CD4-positive, alpha-beta T cell treated with Interleukin-6 at 100 ng/mL for 8 hours (primary cell): ENCODE measurements at places on chromosomes 2 and 18.

- DNase-seq, result no peak
These were observed 294.2 kb downstream of the NDUFA10 start for GRCh38 chr2:239730897-239731296.

GRCh38 chr2:196336715-196337114 is 165.3 kb upstream of the STK17B start:
- no peak for DNase-seq

GRCh38 chr2:112915300-112916144 is 4.6 kb downstream of the IL37 start:
- no peak for DNase-seq

DNA sequence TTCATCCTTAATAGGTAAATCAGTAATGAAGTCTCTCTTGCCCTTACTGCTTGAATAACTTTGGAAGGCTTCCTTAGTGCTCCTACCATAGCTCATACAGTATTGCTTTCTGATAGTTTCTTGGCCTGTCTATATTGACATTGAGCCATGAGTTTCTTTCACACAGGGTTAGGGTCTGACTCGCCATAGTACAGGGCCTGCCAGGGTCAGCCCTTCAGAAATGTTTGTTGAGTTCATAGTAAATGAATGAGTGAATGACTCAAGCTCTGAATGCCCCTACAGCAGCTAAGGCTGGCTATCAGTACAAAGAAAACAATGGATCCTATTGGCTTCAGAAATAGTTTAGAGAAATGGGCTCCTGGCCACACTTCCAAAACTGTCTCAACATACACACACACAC is 65.0 kb upstream of the LRATD1 start:
- no peak for DNase-seq

DNA sequence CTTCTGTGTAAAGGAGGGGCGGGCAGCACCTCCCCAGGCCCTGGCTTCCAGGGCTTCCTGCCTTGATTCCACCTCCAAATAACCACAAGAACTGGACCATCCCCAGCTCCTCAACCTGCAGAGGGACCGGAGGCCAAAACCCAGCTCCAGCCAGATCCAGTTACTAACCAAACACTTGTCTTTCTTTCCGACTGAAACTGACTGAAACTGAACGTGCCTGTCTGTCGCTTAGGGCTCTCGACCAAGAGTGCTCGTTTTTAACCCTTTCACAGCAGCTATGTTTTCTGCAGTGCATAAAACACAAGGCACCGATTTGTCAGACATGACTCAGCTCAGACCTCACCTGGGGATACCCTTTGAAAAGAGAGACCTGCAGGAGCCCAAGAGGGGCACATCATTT is 249.9 kb upstream of the SIX2 start:
- DNase-seq, result no peak

- no peak for DNase-seq
These were observed 66.4 kb downstream of the CDH7 start for GRCh38 chr18:65817178-65817577.

- DNase-seq, result no peak
These were observed 140.0 kb downstream of the VAPA start for GRCh38 chr18:10053861-10054260.

DNA sequence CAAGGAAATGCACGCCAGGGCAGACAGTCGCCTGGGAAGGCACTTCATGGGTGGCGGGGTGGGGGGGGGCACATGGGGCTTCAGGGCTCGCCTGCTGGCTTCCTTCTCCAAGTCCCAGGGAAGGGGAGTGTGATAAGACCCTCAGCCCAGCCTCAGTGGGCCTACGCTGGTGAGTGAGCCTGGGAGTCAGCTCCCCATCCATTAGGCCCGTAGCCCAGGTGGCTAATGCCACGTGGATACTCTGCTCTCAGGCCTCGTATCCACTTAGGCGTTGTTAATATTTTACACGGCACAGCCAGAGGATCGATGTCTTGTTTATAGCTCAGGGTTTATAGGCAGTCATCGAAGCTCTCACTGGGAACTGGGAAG is 47.1 kb downstream of the KCNIP3 start:
- DNase-seq, result no peak

- DNase-seq, result no peak
These were observed 26.4 kb downstream of the IDH1 start for GRCh38 chr2:208228476-208228875.

GRCh38 chr2:70726947-70727725 is 40.9 kb downstream of the ADD2 start:
- no peak for DNase-seq

DNA sequence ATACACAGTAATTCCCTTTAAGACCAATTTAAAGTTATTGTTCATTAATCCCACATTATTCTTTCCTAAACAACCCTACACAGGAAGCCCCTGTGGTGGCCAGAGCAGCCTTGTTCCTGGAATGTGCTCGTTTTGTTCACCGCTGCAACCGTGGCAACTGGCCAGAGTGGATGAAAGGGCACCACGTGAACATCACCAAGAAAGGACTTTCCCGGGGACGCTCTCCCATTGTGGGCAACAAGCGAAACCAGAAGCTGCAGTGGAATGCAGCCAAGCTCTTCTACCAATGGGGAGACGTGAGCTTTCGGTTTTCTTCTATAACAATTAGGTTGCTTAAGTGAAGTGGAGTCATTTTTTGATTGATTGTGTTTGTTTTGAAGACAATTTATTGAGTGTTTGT is 101.0 kb downstream of the UNC80 start:
- no peak for DNase-seq

GRCh38 chr18:34322365-34323289 is 97.9 kb upstream of the NOL4 start:
- DNase-seq, result no peak

- peak; percentile 73 for DNase-seq
These were observed 127.3 kb downstream of the PRKCE start for GRCh38 chr2:45778720-45779171.

- no peak for DNase-seq
These were observed 537.3 kb downstream of the ERBB4 start for GRCh38 chr2:212001325-212001724.

DNA sequence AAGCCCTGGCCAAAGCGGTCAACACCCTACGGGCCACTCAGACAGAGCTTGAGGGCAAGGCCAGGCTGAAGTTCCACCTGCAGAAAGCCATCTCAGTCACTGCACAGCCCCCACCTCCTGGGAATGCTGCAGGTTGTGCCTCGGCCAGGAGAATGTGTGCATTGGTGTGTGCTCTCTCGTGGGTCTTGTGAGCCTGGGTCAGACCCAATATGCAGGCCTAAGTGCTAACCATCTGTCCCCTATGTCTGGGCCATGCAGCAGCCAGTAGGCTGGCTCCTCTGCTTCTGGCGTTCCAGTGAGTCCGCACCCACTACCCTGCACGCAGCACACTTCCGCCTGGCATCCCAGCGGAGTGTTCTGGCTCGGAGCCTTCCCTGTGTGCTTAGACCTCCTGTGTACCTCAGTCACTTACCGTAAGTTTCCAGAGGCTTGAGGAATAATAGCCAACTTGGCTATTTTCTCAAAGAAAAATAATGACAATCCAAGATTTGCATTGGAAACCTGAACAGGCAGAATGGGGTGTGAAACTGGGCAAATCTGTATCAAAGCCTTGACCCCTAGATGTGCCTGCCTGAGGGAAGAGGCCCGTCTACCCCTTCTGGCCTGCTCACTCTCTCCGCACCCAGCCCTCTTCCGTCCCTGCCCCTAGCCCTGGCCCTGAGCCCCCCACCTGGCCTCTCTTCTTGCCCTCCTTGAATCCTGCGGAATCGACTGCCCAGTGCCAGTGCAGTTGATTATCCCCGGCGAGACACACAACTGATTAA is 7.2 kb downstream of the SIX3 start:
- no peak for DNase-seq

- DNase-seq, result no peak
These were observed 34.4 kb upstream of the SMAD7 start for GRCh38 chr18:48985161-48985560.

- no peak for DNase-seq
These were observed 198.7 kb upstream of the DTNA start for GRCh38 chr18:34511435-34511834.

GRCh38 chr2:8872821-8873432 is 35.5 kb upstream of the KIDINS220 start:
- DNase-seq, result peak; percentile 3

GRCh38 chr18:11747731-11748130 is 58.7 kb downstream of the GNAL start:
- no peak for DNase-seq

DNA sequence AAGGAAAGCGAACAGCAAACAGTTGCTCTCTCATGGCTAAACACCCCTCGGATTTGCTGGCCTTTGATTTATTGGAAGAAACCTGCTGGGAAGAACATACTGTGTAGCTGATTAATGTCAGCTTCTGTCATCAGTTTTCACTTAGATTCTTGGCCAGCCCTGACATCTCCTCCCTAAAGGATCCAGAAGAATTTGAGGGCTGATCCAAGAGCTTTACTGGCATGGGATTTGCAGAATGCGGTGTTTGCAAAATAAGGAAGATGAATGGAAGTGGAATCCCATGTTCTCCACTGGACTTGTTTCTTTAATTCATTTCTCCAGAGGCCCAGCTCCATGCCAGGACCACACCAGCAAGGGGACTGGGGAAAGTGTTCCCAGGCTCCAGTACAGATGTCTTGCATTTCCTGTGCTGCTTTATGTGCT is 80.5 kb downstream of the RDH14 start:
- no peak for DNase-seq

DNA sequence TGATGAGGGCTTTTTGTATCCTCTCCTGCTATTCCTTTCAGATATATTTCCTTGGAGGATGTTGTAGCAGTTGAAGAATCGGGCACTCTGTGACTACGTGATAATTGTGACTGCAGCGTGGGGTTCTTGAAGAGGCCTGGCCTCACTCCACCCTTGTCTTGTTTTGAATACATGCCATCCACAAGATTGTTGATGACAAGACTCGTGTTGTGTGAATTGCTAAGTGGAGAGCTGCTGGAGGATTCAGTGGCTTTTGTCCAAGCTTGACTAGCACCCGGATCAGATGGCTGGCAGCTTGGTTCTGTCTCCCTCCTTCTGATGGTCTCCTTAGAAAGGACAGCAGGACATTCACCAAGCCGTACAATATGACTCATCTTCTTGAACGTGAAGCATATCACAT is 146.9 kb downstream of the DAW1 start:
- DNase-seq, result no peak

DNA sequence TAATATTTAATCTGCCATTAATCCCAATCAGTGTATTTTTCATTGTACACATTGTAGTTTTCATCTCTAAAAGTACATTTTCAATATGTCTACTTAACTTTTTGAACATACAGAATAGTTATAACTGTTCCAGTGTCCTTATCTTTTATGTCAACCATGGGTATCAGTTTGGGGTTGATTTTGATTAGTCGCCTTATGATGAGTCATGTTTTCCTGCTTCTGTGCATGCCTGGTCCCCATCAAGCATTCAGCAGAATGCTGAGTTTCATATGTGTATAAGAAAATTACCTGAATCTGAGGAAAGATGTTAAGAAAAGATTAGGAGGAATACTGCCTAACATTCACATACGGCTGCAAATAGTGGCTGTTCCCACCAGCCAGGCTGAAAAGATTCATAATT is 17.7 kb downstream of the SPDYA start:
- no peak for DNase-seq

- peak; percentile 63 for DNase-seq
These were observed 33.6 kb upstream of the RNF149 start for GRCh38 chr2:101341901-101342624.

GRCh38 chr18:10432781-10433180 is 21.7 kb upstream of the APCDD1 start:
- DNase-seq, result no peak

DNA sequence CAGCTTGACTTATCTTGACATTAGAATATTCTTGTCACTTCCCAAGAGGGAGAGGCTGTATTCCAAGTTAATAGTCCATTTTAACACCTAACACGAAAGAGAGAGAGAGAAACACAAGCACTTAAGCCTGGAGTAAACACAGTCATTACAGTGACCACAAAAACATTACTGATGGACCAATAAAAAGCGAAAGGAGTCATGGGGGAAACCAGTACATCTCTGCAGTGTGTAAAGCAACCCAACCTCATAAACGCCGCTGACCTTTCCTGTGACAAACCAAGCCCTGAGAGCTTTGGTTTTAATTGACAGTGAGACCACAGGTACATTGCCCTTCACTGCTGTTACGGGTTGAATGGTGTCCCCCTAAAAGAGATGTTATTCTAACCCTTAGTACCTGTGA is 78.3 kb downstream of the SMAD4 start:
- no peak for DNase-seq

DNA sequence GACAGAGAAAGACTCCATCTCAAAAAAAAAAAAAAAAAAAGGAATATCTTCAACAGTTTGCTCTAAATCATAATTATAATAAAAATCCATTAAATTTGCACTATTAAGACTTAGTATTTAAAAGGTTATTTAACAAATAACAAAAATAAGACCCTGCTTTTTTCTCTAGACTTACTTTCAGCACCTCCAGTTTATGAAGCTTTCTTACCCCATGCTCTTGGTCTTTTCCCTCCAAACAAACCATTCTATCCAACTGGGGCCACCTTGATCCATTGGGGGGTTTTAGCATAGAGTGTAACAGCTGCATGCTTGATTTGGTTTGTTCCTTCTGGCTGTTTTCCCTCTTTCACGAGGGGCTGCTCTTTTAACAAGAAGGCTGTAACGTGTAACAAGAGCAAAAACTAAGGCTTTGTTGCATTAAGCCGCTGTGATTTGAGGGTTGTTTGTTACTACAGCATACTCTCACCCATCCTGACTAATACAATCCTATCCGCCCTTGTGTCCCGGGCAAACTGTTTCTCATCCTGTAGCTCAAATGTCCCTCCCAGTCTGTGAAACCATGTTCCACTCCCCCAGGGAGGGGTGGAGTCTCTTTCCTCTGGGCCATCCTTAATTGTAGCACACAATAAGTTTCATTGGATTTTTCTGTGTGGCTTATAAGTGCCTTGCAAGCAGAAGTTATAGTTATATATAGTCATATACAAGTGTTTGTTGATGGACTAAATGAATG is 9.6 kb upstream of the MYCN start:
- no peak for DNase-seq

DNA sequence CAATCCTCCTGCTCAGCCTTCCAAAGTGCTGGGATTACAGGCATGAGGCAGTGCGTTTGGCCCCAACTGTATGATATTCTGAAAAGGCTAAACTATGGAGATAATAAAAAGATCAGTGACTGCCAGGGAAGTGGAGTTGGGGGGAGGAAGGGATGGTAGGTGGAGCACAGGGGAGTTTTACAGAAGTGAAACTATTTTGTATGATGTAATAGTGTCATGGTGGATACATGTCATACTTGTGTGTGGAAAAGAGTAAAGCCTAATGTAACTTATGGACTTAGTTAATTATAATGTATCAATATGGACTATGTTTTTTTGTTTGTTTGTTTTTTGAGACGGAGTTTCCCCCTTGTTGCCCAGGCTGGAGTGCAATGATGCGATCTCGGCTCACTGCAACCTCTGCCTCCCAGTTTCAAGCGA is 2.9 kb upstream of the GGCX start:
- no peak for DNase-seq

- no peak for DNase-seq
These were observed 6.9 kb downstream of the CREG2 start for GRCh38 chr2:101380376-101380775.

DNA sequence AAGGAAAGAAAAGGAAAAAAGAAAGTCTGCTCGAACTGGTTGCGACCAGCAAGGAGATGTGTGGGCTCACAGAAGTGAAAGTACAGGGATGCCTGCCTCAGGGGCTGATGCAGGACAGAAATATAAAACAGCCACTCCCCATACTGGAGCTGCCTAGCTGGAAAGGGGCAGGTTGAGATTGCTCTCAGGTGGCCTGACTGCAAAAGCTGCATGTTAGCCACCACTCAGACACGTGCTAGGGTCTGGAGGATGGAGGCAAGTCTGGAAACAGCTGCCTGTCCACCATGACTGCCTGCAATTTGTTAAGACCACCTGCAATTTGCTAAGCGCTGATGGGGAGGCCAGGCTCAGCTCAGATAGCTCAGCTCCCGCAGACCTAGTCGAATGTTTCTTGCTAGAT is 17.9 kb downstream of the B3GNT7 start:
- DNase-seq, result no peak
